CD8-positive, alpha-beta memory T cell (primary cell): ENCODE measurements at places on chromosomes 2 and 18.
A peak's percentile ranks its signal among the peaks of the same experiment; 100 is the strongest.

DNA sequence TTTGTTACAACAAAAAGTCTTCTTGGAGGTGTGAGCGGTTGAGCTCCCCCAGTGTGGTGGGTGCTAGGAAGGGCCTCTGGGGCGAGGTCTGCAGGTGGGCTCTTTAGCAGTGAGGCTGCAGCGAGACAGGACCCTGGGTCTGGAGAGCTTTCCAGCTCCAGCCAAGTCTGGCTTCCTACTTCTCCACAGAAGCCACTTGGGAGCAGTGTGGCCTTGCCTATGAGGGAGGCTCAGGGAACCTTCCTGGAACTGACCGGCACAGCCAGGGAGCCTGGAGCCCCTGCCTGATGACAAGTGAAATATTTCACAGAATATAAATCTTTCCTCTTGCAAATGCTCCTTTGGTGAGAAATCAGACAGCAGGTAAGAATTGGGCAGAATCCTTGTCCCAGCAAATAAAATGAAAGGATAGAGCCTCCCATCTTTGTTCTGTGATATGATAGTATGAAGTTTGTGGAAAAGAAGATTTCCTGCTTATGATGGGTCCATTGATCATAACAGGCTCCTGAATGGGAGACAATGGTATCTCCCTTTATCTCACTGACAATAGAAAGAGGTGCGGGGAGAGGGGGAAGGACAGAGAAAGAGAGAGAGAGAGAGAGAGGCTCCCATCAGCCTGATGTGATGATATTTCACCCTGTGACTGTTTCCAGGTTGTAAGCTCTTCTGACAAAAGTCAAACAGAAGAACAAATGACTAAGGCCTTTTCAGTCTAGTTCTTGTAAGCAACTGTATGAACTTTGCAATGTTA is 289.8 kb upstream of the SPRED2 start:
- H3K27me3 ChIP-seq: no peaks in the 10 kb centered on the region
- H3K27ac ChIP-seq: no peak overlapping the region
- no peak overlapping the region for H3K4me3 ChIP-seq
- no peaks in the 10 kb centered on the region for H3K4me1 ChIP-seq

DNA sequence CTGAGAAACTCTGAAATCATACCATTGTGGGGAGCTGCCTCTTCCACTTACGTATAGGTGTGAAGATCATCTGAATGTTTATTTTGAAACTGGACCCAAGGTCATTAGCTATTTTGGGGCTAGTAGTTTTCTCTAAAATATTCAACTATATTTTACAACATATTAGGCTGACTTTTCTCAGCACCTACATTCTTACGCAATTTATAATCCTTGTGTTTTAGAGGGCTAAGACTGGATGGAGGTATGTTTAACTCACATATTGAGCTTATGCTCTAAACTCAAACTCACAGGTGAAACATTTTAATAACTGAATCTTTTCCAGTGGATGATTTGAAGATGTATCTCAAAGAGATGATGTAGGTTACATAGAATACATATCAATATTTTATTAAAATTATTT is 49.2 kb downstream of the EFEMP1 start:
- H3K27me3 ChIP-seq: no peaks in the 10 kb centered on the region
- no peak overlapping the region for H3K4me3 ChIP-seq
- no peak for DNase-seq
- no peak overlapping the region for H3K27ac ChIP-seq
- no peaks in the 10 kb centered on the region for H3K4me1 ChIP-seq
- no peaks in the 10 kb centered on the region for H3K36me3 ChIP-seq

- no peaks in the 10 kb centered on the region for H3K4me1 ChIP-seq
- DNase-seq: no peak
- no peaks in the 10 kb centered on the region for H3K36me3 ChIP-seq
- no peak overlapping the region for H3K27ac ChIP-seq
- H3K27me3 ChIP-seq: no peaks in the 10 kb centered on the region
These were observed 9.0 kb downstream of the CDH2 start for GRCh38 chr18:28167835-28168349.

- H3K36me3 ChIP-seq: peaks cover 12% of the 10 kb centered on the region
- H3K4me3 ChIP-seq: no peak overlapping the region
- H3K4me1 ChIP-seq: no peaks in the 10 kb centered on the region
- no peaks in the 10 kb centered on the region for H3K27me3 ChIP-seq
- no peak for DNase-seq
- H3K27ac ChIP-seq: no peak overlapping the region
These were observed 49.6 kb upstream of the PTH2R start for GRCh38 chr2:208356846-208357574.

DNA sequence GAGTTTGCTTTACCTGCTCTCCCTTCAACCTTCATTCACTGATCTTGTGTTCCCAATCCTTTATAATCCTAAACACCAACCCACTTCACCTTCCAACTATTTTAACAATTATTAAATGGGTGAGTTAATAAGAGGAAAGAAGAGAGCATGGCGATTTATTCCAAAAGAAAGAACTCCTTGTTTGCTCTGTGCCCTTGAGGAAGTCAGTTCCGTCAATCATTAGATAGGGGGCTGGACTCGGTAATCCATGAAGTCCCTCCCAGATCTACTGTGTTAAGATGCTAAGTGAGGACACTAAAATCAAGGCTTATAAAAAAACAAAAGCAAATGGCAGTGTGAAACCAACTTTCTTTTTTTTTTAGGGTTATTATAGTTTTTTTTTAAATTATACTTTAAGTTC is 589.9 kb downstream of the XIRP2 start:
- DNase-seq: no peak
- H3K36me3 ChIP-seq: no peaks in the 10 kb centered on the region
- H3K4me3 ChIP-seq: no peak overlapping the region
- no peaks in the 10 kb centered on the region for H3K4me1 ChIP-seq

- no peaks in the 10 kb centered on the region for H3K4me1 ChIP-seq
- DNase-seq: peak; percentile 28
- H3K36me3 ChIP-seq: peaks cover 3% of the 10 kb centered on the region
- no peak overlapping the region for H3K4me3 ChIP-seq
- no peak overlapping the region for H3K27ac ChIP-seq
These were observed 15.9 kb downstream of the POLI start for GRCh38 chr18:54284981-54285785.

DNA sequence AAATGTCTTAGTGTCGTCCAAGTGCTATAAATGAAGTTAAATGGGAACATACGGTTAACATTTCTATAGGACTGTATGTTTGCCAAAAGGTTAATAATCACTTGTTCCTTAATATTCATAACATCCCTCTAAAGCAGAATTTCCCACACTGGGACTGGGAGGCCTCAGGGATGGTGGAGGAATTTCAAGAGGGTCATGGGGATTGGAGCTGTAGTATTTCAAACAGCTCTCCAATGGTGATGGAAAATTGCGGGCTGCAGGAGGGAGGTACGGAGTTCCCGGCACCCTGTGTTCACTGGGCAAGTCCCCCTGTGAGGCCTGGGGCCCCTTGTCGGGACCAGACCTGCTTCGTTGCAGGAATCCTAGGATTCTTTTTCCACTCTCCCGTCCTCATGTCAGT is 39.8 kb upstream of the CTAGE1 start:
- H3K4me1 ChIP-seq: no peaks in the 10 kb centered on the region
- no peak overlapping the region for H3K27ac ChIP-seq
- no peak for DNase-seq
- no peak overlapping the region for H3K4me3 ChIP-seq

DNA sequence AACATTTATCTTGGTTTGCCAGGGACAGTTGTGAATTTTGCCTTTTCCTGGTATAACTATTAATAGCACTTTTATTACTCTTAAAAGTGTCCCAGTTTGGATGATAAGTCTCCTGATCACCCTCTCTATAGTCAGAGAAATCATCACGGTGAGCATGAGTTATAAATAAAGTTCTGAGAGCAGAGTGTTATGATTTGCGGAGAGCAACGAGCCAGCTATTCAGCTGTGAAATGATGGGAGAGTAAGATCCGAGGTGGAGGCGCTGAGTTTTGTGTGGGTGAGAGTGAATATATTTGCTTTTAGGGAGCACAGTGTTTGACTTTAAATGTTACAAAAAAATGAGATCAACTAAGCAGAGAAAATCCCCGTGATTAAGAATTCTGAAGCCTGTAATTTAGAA is 179.6 kb downstream of the DSC3 start:
- no peaks in the 10 kb centered on the region for H3K36me3 ChIP-seq
- H3K4me3 ChIP-seq: no peak overlapping the region
- no peaks in the 10 kb centered on the region for H3K27me3 ChIP-seq
- no peaks in the 10 kb centered on the region for H3K4me1 ChIP-seq

DNA sequence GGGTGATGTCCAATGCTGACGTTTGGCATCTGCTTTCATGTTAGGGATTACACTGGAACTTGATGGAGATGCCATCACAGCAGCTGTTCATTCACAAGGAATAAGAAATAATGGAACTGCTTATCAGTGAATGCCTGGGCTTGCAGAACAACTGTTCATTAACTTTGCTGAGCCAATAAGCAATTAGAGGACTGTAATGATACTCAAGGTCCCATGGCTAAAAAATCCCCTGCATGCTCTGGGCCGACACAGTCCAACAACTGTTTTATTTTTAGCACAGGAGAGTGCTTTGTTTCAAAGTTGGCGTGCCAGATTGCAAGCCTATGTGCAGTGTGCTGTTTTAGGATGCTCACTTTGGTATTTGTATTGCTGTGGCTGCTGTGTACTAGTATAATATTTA is 408.0 kb upstream of the RGPD4 start:
- no peaks in the 10 kb centered on the region for H3K36me3 ChIP-seq
- no peaks in the 10 kb centered on the region for H3K27me3 ChIP-seq
- no peaks in the 10 kb centered on the region for H3K4me1 ChIP-seq

DNA sequence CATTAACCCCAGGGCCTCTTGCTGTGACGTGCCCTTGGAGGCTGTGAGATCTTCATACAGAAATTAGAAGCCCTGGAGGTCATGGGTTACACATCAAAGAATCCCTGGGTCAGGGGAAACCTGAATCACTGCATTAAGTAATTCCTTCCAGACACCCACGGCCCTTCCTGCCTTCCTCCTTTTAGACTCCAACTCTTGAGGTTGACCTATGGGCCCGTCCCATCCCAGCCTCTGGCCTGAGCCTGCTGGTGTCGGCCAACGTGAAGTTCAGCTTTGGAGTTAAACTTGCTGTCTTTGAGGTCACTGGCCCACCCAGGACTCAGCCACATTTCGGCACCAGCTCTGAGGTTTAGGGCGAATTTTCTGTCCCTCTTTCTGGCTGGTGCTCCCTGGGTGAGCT is 198.3 kb downstream of the ACKR3 start:
- H3K36me3 ChIP-seq: no peaks in the 10 kb centered on the region
- H3K4me1 ChIP-seq: no peaks in the 10 kb centered on the region
- DNase-seq: no peak
- H3K4me3 ChIP-seq: no peak overlapping the region

- no peak overlapping the region for H3K27ac ChIP-seq
- no peak for DNase-seq
These were observed 15.8 kb downstream of the CCDC74A start for GRCh38 chr2:131543385-131543891.

GRCh38 chr2:46114996-46115395 is 182.2 kb upstream of the EPAS1 start:
- H3K4me3 ChIP-seq: no peak overlapping the region
- no peaks in the 10 kb centered on the region for H3K4me1 ChIP-seq
- DNase-seq: no peak
- H3K27me3 ChIP-seq: no peaks in the 10 kb centered on the region
- no peak overlapping the region for H3K27ac ChIP-seq

DNA sequence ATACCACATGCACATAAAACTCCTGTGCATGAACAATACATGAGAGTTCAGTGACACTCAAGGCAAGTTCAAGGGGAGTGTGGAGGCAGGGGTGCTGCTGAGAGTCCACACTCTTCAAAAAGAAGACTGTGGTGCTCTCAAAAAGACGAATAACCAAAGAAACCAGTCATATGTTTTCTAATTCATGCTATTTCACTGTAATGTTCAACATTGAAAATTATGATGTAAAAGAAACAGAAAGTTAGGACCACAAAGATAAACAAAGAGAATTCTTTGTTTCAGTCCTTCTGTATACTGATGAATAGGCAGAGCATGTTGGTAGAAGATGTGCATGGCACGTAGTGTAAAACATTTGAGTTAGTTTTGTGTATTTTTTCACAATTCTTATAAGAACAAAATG is 864.2 kb upstream of the LRATD1 start:
- no peak for DNase-seq
- H3K27me3 ChIP-seq: no peaks in the 10 kb centered on the region
- H3K36me3 ChIP-seq: no peaks in the 10 kb centered on the region

GRCh38 chr2:83112858-83113257 is 1346.2 kb downstream of the SUCLG1 start:
- H3K4me1 ChIP-seq: no peaks in the 10 kb centered on the region
- no peak overlapping the region for H3K4me3 ChIP-seq
- H3K27ac ChIP-seq: no peak overlapping the region
- H3K27me3 ChIP-seq: no peaks in the 10 kb centered on the region
- no peaks in the 10 kb centered on the region for H3K36me3 ChIP-seq
- no peak for DNase-seq

DNA sequence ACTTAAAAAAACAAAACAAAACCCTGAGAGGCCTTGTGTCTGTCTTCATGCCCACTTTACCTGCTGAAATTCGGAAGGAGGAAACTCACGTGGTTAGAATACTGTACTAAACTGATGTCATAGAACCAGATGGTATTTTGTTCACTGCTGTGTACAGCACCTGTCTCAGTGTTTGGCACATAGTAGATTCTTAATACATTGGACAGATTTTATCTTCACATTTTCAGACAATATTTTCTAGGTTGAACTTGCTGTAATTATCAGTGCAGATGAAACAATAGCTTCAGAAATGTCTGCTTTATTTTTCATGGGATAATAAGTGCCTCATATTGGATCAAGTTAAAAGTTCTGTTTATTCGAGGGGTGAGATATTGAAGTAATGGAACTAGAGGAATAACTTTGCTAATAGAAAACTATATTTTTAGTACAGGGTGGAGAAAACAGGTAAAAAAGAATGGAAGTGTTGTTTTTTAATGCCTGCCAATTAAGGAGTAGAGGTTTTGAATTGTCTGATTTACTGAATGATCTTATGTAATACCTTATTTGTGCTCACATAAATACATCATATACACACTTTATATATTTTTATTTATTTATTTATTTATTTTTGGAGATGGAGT is 23.7 kb downstream of the DDX1 start:
- peaks cover 25% of the 10 kb centered on the region for H3K36me3 ChIP-seq
- H3K27ac ChIP-seq: no peak overlapping the region
- H3K4me3 ChIP-seq: no peak overlapping the region

DNA sequence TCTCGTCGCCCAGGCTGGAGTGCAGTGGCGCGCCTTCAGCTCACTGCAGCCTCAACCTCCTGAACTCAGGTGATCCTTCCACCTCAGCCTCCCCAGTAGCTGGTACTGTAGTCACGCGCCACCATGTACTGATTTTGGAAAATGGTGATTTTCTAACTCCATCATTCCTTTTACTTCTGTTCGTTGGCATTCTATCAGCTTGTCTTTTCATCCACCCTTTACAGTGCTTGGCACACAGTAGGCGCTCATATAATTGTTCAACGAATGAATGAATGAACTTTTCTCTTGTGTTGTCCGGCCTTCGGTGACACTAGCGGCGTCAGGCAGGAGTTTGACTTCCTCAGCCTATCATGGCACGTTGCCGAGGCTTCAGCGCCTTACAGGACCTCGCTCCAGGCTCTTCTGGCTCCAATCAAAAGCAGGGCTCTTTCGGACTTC is 373 bp upstream of the MTHFD2 start:
- peaks cover 23% of the 10 kb centered on the region for H3K4me1 ChIP-seq
- no peak for DNase-seq
- no peaks in the 10 kb centered on the region for H3K36me3 ChIP-seq
- peak overlapping the region; percentile 84 for H3K27ac ChIP-seq
- no peaks in the 10 kb centered on the region for H3K27me3 ChIP-seq

GRCh38 chr2:168348076-168348475 is 100.7 kb upstream of the STK39 start:
- H3K27me3 ChIP-seq: no peaks in the 10 kb centered on the region
- H3K36me3 ChIP-seq: no peaks in the 10 kb centered on the region
- peaks cover 5% of the 10 kb centered on the region for H3K4me1 ChIP-seq
- H3K27ac ChIP-seq: no peak overlapping the region
